Daoy (cell line): ENCODE measurements at places on chromosomes 2 and 18.

DNA sequence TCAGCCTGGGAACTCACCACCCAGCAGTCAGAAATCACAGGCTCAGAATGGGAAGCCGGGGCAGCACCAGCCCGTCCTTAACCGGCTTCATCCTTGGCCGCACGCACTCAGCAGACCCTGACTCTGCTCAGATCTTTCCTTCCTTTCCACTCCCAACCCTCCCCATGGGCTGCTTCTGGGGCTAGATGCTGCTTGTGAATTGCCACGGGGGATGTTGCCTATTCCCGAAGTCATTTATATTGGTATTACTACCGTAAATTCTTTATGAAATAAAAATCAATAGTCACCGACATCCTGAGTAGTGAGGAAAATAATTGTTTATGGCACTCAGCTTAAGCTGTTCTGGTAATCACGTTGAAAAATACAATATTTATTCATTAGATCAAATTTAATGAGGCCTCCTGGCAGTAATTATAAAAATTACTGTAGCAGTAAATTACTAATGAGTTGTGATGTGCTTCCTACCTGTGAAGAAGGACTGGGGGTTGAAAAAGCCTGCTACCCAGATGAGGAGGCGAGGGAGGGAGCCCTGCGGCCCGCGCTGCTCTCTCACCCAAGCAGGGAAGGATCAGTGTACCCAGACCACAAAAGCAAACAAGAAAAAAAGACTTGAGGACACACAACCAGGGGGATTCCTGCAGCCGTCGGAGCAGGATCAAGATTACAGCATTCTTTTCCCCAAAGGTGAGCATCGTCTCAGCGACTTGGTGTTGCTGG is 31.5 kb downstream of the CDCA7 start:
- no peak for DNase-seq

DNA sequence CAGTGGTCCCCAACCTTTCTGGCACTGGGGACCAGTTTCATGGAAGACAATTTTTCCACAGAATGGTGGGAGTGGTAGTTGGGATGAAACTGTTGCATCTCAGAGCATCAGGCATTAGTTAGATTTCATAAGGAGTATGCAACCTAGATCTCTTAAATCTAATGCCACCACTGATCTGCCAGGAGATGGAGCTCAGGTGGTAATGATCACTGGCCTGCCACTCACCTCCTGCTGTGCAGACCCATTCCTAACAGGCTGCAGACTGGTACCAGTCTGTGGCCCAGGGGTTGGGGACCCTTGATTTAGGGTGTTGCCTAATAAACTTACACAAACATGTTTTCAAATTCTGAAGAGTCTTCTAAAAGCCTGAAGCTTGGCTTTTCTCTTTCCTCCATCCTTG is 261.3 kb downstream of the CDH19 start:
- no peak for DNase-seq

DNA sequence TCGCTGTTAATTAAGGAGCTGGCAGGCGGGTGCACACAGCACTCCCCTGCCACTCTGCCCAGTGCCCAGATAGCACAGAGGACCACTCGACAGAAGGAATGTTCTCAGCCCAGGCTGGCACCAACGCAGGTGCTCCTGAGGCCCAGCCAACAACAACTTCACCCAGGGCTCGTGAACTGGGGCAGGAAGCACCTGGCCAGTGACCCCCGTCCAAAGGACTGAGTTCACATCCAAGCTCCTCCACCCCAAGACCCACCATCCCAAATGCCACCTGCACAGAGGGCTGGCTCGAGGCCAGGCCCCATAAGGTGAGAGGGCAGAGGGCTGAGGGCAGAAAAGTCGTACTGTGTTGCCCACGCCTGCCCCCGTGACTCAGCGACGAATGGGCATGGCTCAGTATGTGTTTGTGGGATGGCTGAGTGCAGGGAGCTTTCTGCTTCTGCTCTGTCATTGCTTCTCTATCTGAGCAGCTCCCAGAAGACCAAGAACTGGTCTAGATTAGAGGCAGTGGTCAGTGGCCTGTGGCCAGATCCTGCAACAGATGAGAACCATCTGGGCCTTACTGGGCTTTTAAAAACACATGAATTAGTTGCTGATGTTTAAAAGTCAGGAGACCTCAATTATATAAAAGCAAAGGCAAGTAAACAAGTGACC is 68.4 kb downstream of the POLR1A start:
- peak; percentile 67 for DNase-seq

GRCh38 chr18:33600846-33601245 is 22.8 kb downstream of the ASXL3 start:
- no peak for DNase-seq

DNA sequence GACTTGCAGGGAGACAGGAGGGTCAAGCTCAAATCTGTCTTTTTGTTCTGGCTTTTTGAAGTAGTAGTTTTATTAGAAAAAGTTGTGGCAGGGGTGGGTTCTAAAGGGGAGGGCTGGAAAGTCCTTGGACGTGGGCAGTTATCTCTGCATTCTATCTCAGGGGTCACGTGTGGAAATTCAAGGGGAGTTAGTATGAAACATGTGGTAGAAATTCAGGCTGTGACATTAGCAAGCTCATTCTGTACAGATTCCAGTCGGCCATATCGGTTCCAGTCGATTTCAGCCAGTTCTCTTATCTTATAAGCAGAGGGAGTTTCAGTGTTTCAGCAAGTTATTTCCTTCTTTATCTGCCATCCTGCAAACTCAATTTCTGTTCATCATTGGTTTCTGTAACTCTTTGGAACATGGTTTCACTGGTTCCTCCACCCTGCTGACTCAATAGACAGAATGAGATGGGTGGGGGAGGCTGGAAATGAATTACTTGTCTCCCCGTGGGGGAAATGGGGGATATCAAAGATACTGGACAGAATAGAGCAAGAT is 53.0 kb downstream of the RAB27B start:
- no peak for DNase-seq

DNA sequence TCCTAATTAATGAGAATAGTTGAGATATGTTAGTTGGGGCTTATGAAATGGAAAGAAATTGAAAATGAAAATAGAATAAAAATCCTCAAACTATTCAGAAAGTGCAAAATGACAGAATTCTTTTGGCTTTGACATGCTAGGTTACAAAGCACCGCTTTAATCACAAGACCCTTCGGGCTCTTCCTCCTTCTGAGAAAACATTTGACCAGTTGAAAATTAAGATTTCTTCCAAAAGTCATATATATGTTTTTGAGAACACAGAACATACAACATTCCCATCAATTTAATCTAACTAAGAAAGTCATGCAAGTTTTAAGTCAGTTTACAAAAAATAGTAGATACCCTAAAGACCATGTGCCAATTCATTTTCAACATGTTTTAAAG is 2.2 kb upstream of the SLC40A1 start:
- DNase-seq, result no peak

DNA sequence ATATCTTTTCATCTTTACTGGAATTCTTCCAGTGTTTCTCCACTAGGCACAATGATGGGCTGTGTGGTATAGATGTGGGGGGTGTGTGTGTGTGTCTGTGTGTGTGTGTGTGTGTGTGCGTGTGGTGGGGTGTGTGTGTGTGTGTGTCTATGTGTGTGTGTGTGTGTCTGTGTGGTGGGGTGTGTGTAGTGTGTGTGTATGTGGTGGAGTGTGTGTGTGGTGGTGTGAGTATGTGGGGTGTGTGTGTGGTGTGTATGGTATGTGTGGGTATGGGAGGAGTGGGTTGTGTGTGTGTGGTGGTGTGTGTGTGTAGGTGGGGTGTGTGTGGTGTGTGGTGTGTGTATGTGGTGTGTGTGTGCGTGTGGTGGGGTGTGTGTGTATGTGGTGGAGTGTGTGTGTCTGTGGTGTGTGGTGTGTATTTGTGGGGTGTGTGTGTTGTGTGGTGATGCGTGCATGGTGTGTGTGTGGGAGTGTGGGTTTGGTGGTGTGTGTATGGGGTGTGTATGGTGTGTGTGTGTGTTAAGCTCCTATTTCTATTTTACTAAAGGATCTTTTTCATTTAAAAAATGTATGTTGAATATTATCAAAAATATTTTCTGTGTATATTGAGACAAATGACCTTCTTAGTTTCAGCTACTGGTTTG is 84.2 kb downstream of the IRS1 start:
- no peak for DNase-seq

DNA sequence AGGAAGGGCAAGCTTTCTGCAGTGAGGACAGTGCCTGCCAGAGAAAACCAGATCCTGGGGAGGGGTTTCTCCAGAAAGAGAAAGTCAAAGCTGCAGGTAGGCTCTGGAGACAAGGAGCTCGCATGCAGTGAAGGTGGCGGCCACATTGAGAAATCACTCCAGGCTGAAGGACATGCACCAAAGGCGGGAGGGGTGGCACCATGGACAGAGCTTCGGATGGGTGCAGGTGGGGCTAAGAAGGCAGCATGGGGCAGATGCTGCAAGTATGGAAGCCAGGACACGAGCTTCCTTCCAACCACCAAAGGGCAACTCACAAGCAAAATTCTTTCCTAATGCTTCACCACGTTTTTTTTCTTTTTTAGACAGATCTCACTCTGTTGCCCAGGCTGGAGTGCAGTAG is 104.4 kb upstream of the SLC35G4 start:
- no peak for DNase-seq

- no peak for DNase-seq
Measured at GRCh38 chr2:120988051-120988699, 252.5 kb downstream of the GLI2 start.

- DNase-seq, result no peak
Measured at GRCh38 chr18:59801576-59801975, 98.2 kb upstream of the PMAIP1 start.

DNA sequence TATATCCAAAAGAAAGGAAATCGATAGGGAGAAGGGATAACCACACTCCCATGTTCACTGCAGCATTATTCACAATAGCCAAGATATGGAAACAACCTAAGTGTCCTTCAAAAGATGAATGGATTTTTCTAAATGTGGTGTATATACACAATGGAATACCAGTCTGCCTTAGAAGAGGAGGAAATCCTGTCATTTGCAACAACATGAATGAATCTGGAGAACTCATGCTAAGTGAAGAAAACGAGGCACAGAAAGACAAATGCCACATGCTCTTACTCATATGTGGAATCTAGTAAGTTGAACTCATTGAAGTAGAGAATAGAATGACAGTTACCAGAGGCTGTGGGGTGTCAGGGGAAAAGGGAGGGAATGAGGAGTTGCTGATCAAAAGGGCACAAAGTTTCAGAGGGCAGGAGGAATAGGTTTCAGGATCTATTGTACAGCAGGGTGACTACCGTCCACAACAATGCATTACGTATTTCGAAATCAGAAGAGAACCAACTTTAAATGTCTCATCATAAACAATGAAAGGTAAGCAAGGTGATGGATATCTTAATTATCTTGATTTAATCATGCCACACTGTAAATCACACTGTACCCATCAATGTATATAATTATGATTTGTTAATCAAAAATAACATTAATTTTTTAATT is 46.1 kb downstream of the SIGLEC15 start:
- DNase-seq, result no peak

GRCh38 chr2:137705296-137705695 is 259.0 kb upstream of the HNMT start:
- DNase-seq, result no peak

DNA sequence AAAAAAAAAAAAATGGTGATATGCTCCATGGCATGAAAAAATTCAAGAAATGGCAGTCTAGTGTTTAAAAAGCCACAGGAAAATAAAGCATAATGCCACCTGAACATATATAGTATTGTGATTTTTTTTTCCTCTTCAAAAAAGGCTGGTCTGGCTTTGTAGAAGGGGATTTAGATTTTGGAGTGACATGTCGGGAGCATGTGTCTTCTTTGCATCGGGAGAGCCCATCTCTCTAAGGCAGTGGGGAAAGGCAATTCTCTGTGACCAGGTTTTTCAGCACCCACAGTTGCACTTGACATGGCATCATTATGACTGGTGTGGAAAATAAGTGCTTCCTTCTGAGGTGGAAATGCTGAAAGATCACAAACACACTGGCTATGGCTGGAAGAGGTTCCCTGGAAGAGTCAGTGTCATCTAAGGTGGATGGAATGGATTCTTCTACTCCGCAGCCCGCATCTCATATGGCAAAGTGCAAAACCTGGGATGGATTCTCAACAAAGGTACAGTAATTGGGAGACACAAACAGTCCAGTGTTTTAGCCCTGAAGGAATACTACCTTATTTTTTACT is 172.5 kb downstream of the AGAP1 start:
- peak; percentile 71 for DNase-seq

DNA sequence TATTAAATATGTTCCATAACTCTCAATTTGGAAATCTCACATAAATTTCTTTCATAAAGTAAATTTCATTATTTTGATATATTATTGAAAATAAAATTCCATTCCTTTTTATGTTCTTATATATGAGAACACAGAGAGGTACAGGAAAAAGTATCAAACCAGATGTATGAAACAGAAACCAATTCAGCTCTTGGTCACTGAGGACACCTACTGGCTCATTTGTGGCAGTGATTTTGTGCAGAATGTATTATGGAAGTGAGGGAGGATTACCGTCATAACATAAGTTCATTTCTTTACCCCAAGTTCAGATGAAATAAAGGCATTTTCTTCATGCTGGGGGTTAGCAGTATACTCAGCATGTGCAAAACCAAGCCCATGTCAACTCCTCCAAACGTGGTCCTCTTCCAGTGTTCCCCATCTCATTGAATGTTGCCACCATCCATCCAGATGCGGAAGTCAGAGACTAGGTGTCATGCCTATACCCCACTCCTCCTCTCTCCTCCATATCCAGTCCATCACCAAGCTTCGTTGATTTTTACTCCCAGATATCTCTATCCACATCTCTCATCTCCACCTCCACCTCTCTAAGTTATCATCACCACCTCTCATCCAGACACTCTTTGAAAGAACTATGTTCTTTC is 41.7 kb upstream of the MALL start:
- DNase-seq, result peak; percentile 64

DNA sequence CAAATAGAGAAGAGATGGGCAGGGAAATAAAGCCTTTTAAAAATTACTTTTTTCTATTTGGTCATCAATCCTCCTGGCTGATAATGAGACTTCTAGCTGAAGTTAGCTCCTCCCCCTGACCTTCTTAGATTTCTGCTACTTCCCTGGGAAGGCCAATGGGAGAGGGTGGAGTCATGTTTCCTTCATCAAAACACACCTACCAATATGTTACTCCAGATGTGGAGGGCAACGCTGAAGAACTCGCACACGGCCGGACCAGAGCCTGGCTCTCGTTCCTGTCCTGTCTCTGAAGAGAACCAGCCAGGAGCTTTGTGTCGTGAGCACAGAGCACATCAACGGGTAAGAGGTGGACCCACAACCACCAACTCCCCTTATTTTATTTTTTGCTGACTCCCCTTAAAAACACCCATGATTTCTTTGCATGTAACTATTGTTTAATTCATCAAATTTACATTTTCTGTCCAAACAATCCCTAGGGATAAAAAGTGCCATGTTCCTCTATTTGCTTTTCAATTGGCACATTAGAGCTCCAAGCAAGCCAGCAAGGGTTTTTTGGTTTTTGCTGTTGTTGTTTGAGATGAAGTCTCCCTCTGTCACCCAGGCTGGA is 94.9 kb downstream of the ADD2 start:
- no peak for DNase-seq
